ENCODE measurements at places on chromosomes 2 and 18. TPM values are rescaled to one million over a fixed set of nuclear protein-coding genes. Genes with fewer than 3 reads are reported as not detected.

The FZD7 gene
- 67.7 TPM for total RNA-seq

The PAX8 gene
- 0.99 TPM for total RNA-seq

The RGPD3 gene
- total RNA-seq = 0.33 TPM

The ARHGAP25 gene
- total RNA-seq = 5.1 TPM

The GGCX gene
- 25.3 TPM for total RNA-seq

The MAP3K19 gene
- total RNA-seq = not detected

The SULT1C2 gene
- total RNA-seq = not detected

The FEV gene
- total RNA-seq = not detected

- no peak for DNase-seq
- no peaks in the 10 kb centered on the region for H3K27me3 ChIP-seq
- peaks cover 11% of the 10 kb centered on the region for H3K4me1 ChIP-seq
These were observed 232.1 kb downstream of the NDUFA10 start for GRCh38 chr2:239793086-239793485.

DNA sequence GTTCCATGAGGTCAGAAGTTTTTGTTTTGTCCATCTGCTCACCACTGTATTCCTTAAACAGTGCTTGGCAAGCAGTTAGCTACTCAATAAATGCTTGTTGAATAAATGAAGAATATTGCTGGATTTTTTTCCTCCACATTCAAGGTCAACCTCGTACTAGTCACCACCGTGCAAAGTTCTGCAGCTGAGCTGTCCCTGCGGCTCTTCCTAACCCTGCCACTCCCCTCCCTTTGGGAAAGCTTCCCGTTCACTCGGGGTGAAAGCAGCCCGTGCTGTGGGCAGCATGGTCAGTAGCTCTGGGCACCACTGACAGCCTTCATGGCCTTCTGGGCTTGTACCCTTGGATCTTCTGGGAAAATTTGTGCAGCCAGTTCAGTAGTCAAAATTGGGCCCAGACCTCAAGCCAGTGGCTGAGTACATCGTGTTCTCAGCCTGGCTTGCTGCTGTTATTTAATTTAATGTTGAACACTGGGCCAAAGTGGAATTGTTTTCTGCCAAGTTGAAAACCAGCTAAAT, 469.3 kb upstream of the RAB12 start:
- H3K4me3 ChIP-seq = no peak overlapping the region
- peaks cover 38% of the 10 kb centered on the region for H3K4me1 ChIP-seq
- no peaks in the 10 kb centered on the region for H3K27me3 ChIP-seq

- no peaks in the 10 kb centered on the region for H3K4me1 ChIP-seq
These were observed 18.3 kb downstream of the ARHGEF33 start for GRCh38 chr2:38907743-38908562.

- H3K27me3 ChIP-seq = no peaks in the 10 kb centered on the region
- DNase-seq = no peak
- H3K36me3 ChIP-seq = no peaks in the 10 kb centered on the region
These were observed 30.8 kb upstream of the GLS start for GRCh38 chr2:190849774-190850173.

DNA sequence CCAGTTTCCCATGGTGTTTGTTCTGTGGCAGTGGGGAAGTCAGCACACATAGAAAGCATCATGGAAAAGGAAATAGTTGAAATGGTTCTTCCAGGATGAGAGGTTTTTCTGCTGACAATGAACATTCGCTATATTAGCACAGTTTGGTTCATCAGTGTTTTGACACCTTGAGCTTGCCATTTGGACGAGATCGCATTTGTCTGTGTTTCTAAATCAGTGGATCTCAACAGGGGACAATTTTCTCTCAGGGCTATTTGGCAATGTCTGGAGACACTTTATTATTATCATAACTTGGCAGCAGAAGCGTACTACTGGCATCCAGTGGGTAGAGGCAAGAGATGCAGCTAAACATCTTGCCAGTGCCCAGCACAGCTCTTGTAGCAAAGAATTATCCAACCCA, 74.6 kb downstream of the CD8B2 start:
- peak overlapping the region; percentile 69 for H3K27ac ChIP-seq
- no peaks in the 10 kb centered on the region for H3K27me3 ChIP-seq
- no peaks in the 10 kb centered on the region for H3K36me3 ChIP-seq
- no peak for DNase-seq

- H3K4me1 ChIP-seq = peaks cover 12% of the 10 kb centered on the region
- H3K27me3 ChIP-seq = no peaks in the 10 kb centered on the region
- no peak overlapping the region for H3K4me3 ChIP-seq
- no peak for DNase-seq
These were observed 33.8 kb upstream of the DNMT3A start for GRCh38 chr2:25375371-25375988.

GRCh38 chr18:10074110-10074509, 160.3 kb downstream of the VAPA start:
- no peaks in the 10 kb centered on the region for H3K4me1 ChIP-seq
- no peak overlapping the region for H3K27ac ChIP-seq
- no peak overlapping the region for H3K4me3 ChIP-seq
- H3K27me3 ChIP-seq = no peaks in the 10 kb centered on the region
- no peaks in the 10 kb centered on the region for H3K36me3 ChIP-seq

DNA sequence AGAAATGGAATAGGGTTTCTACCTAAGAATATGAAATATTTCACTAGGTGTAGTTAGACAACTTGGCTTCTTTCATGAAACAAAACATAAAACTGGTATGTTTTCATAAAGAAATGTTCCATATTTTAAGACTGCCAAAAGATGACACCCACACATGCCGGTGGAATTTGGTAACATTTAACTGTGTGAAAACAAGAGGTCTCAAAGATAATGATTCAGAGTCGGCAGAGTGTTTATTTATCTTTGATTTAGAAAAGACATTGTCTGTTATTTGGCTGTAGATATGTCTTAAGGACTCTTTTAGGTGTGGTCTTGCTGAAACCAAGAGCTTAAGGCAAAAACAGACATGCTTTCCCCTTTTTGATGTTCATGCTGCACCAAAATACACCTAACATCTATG, 63.5 kb upstream of the FN1 start:
- H3K4me3 ChIP-seq = no peak overlapping the region
- no peaks in the 10 kb centered on the region for H3K4me1 ChIP-seq
- H3K36me3 ChIP-seq = no peaks in the 10 kb centered on the region
- DNase-seq = no peak
